ENCODE measurements at places on chromosomes 1 and 21.

DNA sequence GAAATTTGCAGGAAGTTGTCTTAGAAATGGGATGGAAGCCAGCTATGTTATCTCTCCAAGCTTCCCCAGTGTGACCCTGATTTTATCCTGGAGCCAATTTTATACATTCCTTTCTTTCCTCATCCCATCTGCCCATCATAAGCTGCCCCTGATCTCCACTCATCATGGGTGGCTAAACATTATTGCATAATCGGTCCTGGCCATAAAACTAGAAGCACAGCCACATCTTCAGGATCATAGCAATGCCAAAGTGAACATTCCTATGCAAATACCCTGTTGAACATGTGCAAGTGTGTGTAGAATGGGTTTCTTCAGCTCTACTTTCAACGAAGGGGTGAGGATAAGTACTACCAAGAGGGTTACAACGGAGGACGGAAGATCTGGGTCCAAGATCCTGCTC, 50.6 kb upstream of the COG2 start:
- DNase-seq, result no peak

DNA sequence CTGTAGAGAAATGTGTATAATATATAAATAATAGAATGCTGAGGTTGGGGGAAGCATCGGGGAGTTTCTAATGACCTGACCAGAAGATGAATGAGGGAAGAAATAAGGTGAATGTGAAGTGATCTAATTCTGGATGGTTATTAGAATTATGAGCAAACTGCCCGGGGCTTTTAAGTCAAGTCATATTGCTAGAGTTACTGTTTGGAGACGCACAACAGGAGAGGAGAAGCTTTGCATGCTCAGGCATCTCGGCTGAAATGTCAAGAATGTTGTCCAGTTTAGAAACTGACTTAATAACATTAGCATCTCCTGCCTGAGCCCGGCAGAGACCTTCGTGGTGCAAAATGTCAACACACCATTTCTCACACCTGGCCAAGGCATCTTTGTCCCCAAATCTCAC, 119.1 kb downstream of the RRAGC start:
- DNase-seq, result peak; percentile 52

DNA sequence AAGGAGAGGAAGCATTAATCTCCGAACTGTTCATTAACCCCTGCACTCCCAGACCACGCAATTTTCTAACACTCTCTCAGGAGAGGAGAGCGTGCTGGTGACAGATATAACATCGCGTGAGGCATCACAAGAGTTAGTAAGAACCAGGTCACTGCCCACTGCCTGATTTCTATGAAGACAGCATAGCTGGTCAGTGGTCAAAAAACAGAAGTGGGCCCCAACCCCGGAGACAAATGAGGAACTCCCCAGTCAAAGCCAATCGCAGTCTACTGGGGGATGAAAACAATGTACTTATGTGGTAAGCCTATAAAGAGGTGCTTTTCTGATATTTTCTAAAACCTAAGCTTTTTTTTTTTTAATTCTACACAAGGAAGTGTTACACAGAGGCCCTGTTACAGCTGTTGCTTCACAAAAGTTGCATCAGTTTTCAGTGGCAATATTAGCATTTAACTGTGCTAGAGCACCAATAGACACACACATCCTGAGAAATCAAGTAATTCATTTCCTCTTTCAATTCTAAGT, 231.8 kb upstream of the IRF2BP2 start:
- DNase-seq, result peak; percentile 50

- DNase-seq, result no peak
Observed at GRCh38 chr1:207972337-207972736, 61.4 kb upstream of the CD34 start.

DNA sequence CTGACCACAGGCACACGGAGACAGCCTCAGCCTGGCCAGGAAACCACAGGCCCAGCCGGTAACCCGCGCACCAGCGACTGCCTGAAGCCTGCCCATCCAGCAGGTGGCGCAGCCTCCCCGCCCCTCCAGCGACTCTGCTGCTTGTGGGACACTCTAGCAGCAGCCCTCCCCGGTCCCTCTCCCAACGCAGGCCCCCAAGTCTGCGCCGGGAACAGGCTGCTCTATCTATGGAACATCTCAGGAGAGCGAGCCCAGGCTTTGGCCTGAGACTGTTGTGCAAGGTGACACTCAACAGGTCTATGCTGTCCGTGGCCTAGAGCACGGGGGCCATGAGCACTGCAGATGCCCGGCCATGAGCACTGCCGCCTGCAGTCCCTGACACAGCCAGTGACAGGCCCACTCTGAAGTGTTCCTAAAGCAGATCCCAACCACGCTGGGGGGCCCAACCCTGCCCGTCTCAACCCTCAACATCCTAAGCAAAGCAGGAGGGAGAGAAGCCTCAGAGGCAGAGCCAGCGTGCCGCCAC, 28.4 kb downstream of the WDR4 start:
- DNase-seq, result no peak

DNA sequence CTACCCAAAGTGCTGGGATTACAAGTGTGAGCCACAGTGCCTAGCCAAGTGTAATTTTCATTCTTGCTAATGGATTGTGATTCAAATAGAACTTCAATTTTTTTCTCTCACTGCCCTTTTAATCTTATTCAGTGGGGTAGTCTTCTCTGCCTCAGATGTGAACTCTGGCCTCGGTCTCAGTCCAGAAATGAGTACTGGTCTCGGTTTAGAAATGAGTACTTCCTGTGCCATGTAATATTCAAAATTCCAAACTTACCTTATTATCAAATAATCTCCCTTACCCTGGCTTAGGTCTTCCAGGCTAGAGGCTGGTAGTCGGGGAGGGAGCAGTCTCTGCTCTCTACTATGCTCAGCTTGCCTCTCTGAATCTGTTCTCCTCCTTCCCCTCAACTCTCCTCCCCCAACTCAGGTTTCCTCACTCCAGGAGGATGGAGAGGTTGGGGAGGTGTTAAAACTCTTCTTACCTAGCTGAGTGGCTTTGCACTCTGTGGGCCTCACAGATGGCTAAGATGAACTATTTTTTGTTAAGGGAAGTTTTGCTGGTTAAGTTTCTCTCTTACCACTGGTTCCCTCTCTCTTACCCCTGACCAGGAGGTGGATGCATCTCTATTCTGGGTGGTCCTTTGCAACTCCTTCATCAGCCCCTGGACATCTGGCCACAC, 4.8 kb upstream of the SLAMF9 start:
- DNase-seq, result no peak

- DNase-seq, result no peak
Observed at GRCh38 chr1:145953861-145954260, 4.0 kb downstream of the LIX1L start.

Measured in adipocyte (in vitro differentiated cells).